Activated CD4-positive, alpha-beta memory T cell treated with anti-CD3 and anti-CD28 coated beads, Interleukin-2, amount 10 ng/mL, durations not matched to agents 7 days and 5 days (primary cell): ENCODE measurements at places on chromosomes 4 and X.

DNA sequence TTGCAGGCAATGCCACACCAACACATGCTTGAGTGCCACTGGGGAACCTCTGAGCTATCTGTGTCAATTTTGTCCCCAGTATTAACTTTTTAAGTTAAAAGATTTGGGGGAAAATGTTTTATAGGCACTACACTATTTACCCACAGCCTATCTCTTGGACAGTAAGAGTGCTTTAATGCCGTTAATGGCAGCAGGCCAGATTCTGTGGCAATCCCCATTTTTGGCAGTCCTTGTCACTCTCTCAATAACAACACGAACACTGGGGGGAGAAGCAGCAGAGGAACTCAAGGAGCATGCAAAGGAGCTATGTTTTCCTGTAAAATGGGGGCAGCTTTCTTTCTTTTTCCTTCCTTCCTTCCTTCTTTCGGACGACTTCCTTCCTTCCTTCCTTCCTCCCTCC is 168.6 kb downstream of the NSUN7 start:
- no peak for DNase-seq

DNA sequence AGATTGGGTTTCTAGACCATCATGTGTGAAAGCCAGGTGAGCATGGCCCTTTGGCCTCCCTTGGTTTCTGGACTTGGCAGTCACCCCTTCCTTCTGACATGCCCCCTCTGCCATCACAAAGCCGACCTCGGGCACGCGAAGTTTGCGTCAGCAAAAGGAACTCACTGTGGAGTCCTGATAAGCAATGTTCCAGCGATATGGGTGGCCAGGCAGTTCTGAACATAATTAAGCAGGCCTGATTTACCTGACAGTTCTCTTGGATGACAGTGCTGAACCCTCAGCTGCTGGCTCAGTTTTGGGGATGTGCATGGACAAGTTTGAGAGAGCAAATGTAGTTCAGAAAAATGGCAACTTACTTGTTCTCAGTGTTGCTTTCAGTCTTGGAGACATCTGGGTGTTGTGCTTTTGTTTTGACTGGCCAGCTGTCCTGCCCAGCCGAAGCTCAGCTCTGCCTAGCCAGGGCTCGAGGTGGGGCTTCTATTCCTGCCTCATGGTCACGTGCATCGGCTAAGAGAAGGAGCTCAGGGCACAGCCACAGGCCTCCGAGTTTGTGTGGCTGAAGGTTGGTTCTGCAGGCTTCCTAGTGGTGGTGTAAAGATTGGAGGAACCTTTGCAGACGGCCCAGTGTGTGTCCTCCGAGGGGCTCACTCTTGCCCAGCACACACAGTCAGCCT is 78.3 kb downstream of the CLDN34 start:
- no peak for DNase-seq

DNA sequence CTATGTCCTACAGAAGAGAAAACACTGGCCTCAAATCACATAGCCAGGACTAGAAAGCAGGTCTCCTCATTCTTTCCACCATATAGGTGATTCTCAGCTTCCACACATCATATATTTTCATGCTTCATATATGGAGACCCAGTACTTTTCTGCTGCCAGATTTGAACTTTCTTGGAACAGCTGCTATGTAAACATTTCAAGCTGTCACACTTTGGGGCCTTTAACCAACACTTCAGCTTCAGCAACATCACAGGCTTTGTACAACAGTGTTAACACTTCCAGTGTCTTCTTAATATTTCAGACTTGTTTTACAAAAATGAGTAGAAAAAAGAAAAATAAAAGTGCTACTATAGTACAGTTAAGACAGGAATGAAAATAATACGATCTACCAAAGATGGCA is 12.6 kb downstream of the SH3RF1 start:
- DNase-seq: no peak

DNA sequence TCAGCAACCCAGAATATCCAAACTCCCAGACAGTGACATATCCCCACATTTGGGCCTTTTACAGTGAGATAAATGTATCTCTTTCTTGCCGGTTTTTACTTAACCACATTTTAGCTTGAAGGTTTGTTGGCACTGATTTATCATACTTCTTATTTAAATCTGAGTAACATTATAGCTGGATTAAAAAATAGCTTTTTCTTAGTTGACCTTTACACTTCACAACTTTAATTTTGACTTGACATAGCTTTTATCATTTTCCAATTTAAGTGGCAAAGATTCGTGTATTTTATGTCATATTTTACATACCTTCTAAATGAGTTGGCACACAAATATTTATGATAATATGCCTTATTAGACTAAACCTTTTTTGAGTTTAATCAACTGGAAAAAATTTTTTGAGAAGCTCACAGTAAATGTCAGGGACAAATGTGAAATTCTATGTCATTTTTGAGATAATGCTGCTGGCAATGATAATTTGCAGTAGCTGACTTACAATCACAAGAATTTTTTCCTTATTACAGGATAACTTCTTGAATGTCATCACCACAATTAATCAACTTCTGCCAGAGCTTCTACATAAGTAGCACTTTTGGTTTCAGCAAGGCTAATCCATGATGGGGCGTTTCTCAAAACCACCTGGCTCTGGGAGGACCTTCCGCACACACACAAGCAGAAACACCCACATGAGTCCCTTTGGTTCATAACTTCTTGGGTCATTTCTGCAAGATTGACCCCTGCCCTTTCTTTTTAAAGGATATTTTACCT is 80.3 kb downstream of the SYTL5 start:
- no peak for DNase-seq

DNA sequence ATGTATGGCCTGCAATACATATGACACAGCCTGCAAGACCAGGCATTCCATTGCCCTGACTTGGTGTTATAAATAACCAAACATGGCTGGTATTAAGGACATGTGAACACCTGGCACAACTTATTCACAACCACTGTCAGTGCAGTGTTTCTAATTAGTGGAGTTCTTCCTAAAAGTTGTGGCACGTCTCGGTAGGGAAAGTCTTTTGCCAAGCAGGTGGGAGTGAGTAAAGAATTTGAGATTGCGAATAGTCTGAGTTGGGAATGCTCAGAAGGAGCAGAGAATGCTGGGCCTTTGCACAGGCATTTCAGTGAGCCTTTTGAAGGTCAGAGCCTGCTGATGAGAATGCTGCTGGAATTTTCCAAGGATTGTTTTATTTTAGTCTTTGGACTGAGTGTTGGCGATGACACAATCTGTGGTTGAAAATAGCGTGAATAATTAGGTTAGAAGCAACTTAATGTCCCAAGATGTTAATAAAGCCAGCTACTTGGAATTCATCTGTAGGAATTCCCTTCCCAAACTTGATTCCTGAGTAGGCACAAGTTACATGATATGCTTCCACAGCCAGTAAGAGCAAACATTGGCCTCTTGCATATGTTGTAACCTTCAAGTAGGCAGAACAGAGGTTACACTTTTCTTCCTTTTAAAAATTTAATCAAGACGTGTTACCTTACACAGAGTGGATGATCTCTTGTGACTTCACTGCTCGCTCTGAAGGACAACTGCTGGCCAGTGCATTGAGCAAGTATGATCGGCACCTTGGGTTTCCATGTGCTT is 83.6 kb upstream of the PGRMC2 start:
- DNase-seq: no peak

DNA sequence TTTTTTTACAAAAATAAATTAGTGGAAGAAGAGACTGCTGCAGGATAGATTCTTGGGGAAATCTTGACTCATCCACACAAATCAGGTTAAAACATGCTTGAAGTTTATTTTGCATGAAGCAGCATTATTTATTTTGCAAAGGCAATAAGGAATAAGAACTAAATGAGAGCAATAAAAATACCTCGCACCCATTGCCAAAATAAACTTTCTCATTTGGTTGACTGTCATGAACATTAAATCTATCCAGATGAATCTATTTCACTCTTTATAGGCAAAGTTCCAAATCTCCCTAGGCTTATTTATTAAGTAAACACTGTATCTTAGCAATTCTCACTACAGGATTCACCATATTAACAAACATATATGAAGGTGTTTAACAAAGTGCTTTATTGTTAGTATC is 58.9 kb downstream of the HOPX start:
- no peak for DNase-seq

DNA sequence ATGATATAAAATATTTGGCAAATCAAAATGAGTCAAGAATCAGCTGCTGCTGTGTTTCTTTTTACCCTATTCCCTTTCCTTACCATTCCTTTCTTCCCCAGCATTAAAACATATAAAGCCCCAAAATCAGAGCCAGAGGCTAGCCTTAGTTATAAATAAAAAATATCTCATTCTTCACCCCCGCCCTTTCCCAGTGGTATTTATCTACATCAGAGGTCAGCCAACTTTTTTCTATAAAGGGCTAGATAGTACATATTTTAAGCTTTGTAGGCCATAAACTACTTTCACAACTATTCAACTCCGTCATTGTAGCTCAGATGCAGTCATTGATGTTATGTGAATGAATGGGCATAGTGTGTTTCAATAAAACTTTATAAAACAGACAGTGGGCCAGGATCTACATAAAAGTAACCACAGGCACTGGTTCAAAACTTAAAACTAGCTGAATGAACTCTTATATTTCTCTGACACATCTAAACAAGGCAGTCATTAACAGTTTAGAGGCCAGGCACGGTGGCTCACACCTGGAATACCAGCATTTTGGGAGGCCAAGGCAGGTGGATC is 30.5 kb upstream of the TCEANC start:
- DNase-seq: no peak

GRCh38 chr4:24560868-24561368 is 23.4 kb downstream of the DHX15 start:
- DNase-seq: no peak

DNA sequence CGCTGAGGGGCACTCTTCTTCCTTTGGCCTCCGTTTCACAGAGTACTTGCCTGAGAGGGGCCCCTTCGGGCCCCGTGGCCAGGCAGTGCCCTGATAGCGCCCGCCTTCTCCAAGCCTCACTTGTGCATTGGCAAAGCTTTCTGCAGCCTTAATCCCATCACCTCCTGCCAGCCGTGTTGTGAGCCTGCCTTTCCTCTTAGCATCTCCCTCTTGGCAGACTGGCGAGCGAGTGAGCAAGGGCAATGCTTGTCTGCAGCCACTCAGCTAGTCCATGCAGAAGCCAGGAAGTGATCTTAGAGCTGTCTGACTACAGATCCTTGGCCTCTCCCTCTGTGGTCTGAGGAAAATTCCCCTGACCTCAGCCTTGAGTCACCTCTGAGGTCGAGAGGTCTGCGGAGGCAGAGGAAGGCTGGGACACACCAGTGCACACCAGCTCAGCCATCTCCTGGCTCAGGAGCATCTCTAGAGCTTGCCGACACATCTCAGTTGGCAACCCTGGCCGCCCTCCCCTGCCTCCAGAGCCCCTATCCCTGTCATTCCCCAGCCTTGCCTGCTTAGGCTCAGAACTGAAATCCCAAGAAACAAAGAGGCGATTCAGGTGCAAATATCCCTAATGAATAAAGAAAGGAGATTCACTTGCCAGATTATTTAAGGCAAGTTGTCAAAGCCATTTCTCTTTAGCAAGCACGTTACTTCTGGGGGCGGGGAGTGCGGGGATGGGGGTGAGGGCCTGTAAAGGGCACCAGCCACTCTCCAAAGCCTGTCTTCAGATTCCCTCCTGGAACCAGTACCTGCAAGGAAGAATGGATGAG is 143.5 kb upstream of the MAMLD1 start:
- DNase-seq: no peak

DNA sequence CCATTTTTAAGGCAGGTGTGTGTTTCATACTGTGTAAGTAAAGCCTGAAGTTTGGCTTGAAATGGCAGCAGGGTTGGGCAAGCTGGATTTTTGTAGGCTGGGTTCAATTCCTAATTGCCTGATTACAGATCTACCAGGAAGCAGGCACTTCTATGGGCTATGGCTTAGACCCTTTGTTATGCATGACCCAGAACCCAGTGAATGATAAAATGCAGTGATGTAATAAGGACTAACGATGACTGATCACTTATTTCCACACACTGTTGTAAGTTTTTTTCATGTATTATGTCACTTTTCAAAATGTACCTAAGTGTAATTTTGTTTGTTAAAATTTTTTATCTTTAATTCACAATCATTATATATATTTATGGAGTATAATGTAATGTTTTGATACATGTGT is 8.6 kb downstream of the LANCL3 start:
- DNase-seq: no peak

GRCh38 chr4:24303926-24304325 is 280.4 kb downstream of the DHX15 start:
- no peak for DNase-seq

- DNase-seq: no peak
Observed at GRCh38 chr4:81783558-81783957, 311.9 kb upstream of the RASGEF1B start.

DNA sequence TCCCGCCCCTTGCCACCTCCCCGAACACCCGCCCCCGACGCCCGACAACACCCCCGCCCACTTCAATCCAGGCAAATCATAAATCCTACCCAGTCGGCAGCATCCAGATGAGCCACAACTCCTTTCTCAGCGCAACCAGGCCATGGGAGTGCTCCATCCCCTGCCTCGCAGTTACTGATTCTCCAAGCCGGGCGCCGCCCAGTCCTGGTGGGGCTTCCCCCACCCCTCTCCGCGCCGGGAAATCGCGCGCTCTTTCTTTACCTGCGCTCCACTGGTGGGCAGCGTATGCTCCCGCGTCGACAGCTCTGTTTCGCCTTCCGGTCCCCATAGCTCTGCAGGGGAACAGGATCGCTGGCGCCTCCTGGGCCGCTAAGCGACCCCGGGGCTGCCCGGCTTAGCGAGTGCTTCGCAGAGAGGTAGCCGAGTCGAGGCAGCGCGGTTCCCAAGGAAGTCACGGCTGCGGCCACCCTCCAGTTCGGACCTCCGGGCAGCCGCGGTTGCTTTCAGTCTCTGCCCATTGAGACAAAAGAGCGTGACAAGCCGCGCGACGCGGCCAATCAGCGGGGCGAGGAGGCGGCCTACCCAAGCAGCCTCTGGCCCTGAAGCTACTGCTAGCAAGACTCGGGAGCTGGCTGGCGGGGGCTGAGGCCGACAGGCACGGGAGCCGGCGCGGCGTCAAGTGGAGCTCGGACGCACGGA is 43.7 kb upstream of the TMSB15B start:
- DNase-seq: peak; percentile 63

DNA sequence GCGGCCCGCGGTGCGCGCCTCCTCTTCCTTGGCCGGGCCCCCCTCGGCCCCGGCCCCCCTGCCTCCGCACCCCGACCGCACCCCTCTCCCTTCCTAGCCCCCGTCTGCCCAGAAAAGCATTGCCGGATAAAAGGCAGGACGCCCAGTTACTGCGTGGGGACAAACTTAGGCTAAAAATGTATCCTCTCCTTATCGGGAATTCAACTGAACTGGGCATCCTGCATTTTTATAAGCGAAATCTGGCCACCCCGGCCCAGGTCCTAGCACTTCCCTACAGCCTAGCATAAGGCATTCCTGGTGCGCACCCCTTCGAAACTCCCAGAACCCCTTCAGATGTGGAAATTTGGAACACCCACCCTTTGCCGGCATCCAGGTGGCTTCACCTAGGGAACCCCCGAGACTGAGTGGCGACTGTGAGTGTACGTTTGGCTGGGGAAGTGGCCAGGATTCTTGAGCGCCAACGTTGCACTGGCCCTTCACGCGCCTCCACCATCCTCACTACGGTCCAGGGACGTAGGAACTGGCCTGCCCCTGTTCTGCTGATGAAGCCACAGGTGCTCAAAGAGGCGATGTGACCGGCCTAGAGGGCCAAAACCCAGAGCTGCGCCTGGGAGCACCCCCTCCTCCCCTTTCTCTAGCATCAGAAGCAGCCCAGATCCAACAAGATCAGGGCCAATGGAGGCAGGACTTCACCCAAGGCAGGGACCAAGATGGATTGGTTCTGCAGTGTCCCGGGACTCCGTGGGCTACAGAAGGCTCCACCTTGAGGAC is 5.7 kb upstream of the RNF4 start:
- DNase-seq: no peak
